ENCODE measurements at places on chromosomes 3 and 15.

GRCh38 chr3:197835509-197835908 lies 44.5 kb downstream of the LRCH3 start:
- DNase-seq = no peak

DNA sequence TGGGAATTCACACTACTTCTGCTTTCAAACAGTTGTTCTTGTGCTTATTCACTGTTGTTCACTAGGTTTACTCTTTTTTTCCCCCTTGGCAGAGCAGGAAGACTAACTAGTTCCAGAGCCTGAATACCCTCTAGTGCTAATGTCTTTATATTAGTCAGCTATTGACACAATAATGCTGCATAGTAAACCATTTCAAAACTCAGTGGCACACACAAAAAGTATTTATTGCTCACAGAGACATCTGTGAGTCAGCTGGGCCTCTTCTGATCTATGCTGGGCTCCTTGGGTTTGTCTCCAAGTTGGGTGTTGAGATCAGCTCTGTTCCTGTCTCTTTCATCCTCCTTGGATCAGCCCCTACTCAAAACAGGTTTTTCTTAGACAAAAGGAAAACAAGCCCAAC lies 51.1 kb downstream of the RSRC1 start:
- no peak for DNase-seq

DNA sequence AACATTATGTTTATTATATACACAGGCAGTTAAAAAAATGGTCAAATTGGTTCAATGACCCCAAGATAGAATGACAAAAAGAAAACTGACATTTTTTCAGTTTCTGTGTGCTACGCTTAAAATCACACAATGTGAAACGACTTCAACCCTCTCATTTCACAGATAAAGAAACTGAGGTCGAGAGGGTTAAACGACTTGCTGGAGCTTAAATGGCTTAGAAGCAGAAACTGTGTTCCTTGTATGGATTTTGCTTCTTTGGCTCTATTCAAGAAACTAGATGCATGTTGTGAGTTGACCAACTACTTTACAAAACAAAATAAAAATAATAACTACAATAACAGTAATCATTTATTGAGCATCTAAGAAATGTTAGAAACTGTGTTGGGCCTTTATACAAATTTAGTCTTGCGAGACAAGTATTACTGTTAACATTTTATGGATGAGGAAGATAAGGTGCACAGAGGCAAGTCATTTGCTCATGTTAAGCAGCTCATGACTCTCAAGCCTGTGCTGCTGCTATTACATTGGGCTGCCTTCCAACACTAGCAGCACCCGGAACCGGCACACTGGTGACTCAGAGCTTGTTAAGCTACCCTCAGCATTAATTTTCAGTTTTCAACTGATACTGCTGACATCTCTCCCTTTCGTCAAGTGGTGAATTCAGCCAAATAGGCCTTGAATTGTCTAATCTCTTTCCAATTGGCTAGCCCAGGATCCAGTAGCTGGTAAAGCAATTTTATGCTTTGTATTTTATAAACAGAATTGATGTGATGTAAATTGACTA lies 487.6 kb downstream of the NAALADL2 start:
- DNase-seq = peak; percentile 61

DNA sequence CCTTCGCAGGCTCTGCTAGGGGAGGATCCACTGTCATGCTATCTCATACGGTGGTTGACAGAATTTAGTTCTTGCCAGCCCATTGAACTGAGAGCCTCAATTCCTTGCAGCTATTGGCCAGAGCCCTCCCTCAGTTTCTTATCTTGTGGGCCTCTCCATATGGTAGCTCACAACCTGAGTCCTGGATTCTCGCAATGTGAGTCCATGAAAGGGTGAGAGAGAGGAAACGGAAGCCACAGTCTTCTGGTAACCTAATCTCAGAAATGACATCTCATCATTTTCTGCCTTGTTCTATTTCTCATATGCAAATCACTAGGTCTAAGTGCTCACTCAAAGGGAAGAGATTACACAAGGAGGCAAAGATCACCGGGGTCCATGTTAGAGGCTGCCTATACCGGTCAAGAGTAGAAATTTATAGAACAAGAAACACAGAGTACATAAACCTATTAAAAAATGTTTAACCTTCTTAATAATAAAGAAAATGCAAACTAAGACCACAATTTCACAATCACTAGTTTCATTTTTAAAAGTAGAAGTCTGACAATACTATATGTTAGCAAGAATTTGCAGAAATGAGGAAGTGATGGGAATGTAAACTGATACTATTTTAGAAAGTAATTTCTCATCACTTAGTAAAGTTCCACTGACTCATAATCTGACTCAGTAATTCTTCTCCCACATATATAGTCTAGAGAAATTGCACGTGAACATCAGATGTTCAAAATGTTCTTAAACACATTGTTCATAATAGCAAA lies 378.4 kb upstream of the AGTR1 start:
- DNase-seq = no peak

DNA sequence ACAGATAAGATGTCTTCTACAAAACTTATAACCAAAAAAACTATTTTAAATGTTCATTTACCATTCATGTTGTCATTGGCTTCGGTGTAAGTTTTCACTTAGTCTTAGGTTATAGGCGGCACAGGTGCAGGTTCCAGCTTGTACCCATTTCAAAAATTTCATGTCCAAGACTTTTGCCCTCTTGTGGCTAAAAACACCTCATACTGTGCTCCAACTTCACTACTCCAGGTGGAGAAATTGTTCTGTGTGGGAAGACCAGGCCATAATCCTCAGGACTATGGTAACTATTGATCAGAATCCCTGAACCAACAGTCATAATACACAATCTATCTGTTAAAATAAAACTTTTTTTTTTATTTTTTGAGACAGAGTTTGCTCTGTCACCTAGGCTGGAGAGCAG lies 95.2 kb upstream of the ATP11B start:
- no peak for DNase-seq

DNA sequence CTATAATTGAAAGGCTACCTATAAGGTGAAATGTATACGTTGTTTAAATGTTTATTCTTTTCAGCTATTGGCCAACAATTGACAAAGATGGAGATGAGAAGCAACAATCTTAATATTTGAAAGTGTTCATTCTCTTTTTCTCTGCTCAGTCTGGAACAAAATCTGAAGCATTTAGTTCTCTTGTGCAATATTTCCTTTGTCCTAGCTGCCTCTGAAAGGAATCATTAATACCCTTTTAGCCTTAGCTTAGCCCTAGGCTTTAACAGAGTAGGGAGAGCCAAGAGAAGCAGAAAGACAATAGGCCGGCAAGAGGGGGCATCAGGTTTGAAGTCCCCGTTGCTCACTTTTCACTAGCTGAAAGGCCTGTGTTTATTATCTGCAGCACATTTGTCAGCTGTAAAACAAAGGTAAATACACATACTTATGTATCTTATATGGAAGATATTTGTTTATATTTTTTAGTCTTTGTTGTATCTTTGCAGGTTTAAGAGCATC lies 422.5 kb upstream of the SEMA6D start:
- DNase-seq = no peak

DNA sequence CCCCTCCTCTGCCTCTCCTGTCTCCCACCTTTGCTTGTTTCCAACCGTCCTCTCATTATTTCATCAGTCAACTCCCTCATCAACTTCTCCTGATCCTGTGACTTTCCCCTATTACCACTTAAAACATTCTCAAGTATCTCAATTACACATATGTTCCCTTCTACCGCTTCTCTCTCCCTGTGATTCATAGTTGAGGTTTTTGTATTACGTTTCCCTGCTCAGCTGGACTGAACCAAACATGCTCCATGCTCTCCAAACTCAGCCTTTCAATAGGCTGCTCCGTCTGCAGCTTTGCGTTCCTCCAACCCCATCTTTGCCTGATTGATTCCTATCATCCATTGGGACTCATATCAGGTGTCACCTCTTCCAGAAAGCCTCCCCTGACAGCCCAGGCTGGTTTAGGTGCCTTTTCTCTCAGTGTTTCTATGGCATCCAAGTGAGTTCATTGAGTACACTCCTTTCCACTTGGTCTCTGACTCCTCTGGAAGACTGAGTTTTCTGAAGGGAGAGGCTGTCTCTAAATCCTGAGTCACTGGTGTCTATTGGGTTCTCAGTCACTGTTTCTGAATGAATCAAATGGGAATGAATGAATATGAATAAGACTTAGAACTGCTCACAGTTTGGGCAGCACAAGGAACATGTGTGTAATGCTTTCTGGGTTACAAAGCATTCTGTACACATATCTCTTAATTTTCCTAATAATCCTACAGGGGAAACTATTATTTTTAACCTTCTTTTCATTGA lies 56.4 kb downstream of the PLD1 start:
- no peak for DNase-seq

GRCh38 chr3:140499114-140499757 lies 178.6 kb upstream of the TRIM42 start:
- peak; percentile 51 for DNase-seq

DNA sequence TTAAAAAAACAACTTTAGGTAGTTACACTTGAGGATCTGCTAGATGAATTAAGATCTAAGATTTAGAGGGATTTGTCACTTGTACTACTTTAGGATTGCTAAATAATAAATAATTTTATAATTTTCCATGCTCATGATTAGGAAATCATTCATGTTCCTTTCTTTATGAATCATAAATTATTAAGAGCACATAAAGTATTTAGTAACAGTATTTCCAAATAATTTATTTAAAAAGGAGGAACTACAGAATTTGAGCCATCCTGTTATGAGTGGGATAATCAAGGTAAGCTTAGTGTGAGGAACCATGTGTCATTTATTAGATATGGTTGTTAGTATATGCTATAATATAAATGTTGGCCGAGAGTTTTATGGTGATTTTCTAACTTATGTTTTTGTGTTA lies 37.5 kb upstream of the C3orf38 start:
- no peak for DNase-seq

GRCh38 chr15:55289011-55289745 lies 435 bp downstream of the RAB27A start:
- DNase-seq = no peak

- no peak for DNase-seq
Measured at GRCh38 chr3:46830801-46831200, 32.4 kb downstream of the MYL3 start.

DNA sequence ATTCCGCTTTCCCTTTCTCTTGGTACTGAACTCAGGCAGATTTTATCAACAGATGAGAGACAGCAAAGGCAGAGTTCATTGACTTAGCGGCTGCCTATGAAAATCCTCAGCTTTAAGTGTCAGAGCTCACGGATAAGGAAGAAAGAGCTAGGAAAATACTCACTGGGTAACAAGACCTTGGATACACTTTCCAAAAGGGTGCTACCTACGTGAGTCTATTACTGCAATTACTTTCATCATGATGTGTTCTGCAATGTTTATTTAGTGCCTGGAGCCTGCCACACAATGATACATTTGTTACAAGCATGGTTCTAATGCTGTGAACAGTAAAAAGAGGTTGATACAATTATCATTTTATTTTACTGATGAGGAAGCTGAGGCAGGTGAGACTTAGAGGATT lies 177.5 kb downstream of the GRM7 start:
- DNase-seq = no peak
